ENCODE measurements at places on chromosomes 2 and 18.

GRCh38 chr18:47595831-47596501 lies 334.5 kb downstream of the SMAD2 start:
- DNase-seq: no peak

DNA sequence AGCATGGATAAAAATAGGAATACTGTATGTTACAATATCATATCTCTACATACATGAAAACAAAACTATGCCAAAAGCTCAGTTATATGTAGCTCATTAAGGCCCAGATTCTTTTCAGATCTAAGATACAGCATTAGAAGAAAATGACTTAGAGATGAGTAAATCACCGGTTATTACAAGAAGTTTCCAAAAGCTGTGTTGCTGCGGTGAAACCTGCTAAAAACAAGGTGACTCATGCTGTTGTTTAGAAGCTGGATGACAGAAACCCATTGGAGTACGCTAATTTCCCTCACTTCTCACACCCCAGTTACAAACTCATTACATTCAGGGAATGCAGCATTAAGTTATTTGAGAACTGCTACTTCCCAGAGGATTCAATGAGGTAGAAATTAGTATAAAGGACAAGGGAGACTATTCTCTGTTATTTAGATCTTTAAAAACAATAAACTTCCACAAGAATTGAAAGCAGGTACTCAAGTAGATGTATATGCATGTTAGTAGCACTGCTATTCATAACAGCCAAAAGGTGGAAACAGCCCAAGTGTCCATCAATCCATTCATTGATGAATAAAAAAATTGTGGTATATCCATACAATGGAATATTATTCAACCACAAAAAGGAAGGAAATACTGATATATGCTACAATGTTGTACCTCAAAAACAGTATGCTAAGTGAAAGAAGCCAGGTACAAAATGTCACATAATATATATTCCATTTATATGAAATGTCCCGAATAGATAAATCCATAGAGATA lies 32.6 kb downstream of the RBKS start:
- no peak for DNase-seq

DNA sequence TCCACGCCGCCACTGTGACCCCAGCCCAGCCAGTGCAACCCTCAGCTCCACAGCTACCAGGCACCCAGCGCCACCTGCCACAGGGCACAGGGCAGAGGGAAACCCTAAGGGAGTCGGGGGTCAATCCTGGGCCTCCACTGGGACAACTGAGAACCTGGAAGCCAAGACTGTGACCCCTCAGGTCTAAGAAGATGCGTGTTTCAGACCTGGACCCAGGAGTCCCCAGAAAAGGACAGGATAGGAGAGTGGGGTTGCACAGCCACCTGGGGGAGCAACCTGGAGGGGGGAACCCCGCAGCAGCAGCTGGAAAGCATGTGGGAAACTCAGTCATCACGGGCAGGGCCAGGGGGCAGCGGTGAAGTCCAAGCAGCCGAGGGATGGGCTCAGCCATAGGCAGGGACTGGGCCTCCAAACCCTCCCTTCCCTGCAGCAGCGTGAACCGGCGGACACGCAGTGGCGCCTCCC lies 4.1 kb downstream of the ESPNL start:
- no peak for DNase-seq

DNA sequence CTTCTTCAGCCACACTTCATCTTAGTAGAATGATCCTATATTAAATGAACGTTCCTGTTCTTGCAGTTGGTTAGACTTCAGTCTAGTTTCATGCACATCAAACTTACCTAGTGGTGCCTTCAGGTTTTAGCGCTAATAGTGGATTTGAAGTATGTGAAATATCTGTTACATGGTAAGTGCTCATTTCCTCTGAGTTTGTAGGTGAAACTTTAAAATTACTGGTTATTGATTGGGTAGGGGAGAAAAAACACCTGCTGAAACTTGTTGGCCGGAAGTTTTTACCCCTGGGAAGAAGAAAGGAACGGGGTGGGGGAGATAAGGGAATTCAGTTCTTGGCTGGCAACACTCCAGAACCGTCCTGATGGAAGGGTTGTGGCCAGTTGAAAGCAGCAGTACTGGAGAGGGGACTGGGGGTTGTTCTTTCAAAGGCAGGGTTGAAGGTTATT lies 112.8 kb downstream of the SPTBN1 start:
- DNase-seq: no peak

GRCh38 chr2:19352946-19353720 lies 5.3 kb downstream of the OSR1 start:
- no peak for DNase-seq

DNA sequence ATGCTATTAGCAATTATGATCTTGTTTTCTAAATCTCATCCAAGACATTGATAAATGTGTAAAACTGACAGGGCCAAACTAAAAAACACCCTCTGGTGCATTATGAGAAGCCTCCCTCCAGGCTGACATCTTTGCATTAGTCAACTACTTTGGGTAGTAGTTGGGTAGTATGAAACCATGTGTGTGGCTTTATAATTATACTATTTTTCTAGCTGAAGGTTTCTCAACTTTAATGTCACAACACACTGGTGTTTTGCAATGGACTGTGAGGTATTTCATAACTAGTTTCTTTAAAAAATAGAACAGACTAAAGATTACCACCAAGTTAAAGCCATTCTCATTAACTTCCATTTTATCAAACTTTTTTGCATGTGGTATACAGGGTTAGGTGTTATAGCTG lies 73.1 kb upstream of the RBMS1 start:
- DNase-seq: no peak

GRCh38 chr2:190205657-190206056 lies 114.0 kb downstream of the HIBCH start:
- DNase-seq: no peak

- no peak for DNase-seq
Measured at GRCh38 chr2:122652670-122653069, 897.2 kb downstream of the TSN start.

DNA sequence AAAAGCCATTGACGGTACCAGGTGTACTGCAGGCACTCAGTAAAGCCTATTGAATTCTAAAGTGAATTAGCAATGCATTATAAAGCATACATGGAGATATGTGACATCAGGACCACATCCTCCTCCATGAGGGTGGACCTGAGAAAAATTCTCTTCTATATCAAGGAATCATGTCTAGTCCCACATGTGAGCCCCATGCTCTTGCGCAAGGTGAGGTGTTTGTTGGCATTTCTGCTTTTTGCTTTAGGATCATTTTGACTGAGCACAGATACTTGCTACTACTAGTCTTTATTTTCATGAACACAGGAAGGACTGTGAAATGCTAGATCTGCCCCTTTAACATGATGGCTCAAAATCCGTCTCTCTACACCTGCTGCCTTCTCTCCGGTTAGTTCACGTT lies 183.9 kb downstream of the CD226 start:
- DNase-seq: no peak

DNA sequence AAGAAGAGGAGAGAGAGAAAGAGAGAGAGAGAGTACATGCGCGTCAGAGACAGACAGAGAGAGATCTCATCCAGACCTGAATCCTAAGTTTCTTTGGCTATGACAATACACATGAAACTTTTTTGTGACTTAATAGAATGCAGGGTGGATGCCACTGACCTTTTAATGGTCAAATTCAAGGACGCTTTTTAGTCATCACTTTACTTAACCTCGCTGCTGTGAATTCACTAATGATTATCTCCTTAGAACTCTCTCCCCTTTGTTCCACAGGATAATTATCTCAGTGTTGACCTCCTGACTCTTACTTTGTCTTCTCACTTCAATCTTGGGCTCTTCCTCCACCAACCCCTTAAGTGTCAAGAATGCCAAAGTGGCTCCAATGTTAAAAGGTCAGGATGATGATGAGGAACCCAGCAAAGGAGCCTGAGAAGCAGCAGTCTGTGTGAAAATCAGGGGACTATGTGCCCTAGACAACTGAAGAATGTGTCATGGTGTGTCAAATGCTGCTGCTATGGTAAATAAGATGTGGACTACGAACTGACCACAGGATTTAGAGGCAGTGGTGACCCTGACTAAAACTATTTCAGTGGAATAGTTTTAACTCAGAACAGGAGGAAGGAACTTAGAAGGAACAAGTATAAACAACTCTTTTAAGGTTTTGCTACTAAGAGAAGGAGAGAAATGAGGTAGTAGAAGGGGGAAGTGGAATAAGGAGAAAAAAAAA lies 382.1 kb downstream of the ZEB2 start:
- no peak for DNase-seq

- no peak for DNase-seq
Measured at GRCh38 chr2:227506456-227506855, 34.5 kb downstream of the AGFG1 start.

GRCh38 chr18:24262087-24262486 lies 123.2 kb downstream of the CABYR start:
- no peak for DNase-seq

DNA sequence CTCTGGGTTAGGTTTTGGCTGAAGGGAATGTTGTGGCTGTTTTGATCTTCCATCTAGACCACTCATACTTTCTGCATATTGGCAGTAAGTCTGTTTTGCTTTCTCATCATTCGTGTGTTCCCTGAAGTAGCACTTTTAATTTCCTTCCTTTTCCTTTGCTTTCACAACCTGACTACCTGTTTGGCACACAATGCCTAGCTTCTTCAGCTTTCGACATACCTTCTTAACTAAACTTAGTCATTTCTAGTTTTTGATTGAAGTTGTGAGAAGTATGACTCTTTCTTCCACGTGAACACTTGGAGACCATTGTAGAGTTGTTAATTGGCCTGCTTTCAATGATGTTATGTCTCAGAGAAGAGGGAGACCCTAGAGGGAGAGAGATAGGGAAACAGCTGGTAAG lies 123.6 kb upstream of the EPB41L3 start:
- DNase-seq: no peak

DNA sequence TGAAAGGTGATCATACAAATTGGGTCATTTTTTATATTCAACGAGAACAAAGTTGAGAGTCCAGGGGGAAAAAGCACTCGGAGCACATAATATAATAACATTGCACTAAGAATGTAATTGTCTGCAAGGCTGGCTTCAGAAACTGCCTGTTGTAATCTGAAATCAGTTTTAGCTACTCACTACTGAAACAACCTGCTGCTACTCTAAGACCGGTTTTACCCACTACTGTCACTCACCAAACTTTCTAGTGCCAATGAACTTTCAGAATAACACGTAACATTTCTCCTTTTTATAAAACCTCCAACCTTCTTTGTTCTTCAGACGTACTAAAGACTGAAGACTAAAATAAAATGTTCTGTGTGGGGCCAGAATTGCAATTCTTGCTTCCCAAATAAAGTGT lies 11.5 kb upstream of the CYB5A start:
- no peak for DNase-seq

GRCh38 chr18:73923866-73924265 lies 223.8 kb downstream of the FBXO15 start:
- no peak for DNase-seq

DNA sequence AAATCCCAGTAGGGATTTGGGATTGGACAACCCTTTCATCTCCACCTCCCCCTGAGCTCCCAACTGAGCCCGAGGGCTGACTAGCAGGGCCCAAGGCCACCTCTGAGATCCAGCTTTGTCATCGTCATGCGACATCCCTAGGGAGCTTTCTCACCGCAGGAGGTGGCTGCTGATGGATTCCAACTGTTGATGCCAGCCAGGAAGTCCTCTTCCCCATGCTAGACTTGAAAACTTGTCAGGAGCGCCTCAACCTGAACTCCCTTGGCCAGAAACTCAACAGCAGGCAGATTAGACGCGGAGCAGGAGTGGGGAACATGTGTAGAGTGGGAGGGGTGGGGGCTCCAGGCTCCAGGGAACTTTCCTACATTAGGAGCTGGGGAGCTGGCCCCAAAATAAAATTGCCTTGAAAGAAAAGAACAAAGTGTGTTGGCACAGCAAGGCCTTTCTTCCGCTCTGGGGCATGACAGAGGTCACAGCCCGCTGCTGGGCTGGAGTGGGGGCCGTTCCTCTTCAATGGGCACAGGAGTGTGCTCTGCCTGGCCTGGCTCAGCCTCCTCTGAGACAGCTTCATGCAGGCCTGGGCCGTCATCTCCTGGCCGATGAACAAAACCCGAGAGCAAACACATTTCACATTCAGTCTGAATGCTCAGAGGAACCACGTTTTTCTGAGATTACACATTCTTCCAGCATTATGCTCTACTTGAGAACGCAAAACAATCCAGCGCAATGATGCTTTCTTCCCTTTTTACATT lies 34.5 kb downstream of the EMILIN2 start:
- DNase-seq: no peak

DNA sequence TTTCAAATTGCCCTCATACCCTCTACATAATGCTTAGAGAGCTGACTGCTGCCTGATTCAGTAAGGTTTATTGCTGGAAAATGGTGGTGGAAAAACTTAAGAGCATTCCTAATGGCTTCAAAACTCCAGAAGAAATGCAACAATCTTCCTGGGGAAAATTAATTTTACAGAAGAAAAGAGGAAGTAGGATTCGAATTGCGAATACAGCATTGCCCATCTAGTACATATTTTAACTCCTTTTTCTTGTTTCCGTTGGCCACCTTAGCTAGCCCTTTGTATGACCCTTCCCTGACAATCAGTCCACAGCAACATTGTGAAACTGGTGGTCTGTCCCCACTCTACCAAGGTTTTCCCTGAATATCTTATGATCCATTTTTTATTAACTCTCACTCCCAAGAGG lies 224.7 kb downstream of the MTX2 start:
- DNase-seq: no peak

- no peak for DNase-seq
Measured at GRCh38 chr2:68415521-68415920, 50.4 kb downstream of the PLEK start.
